Activated CD4-positive, alpha-beta T cell treated with anti-CD3 and anti-CD28 coated beads for 36 hours (primary cell): ENCODE measurements at places on chromosomes 13 and 19. TPM values are rescaled to one million over a fixed set of nuclear protein-coding genes. Genes with fewer than 3 reads are reported as not detected.

GRCh38 chr19:31340042-31341025 lies 8.9 kb downstream of the TSHZ3 start:
- H3K4me1 ChIP-seq, result peaks cover 29% of the 10 kb centered on the region
- DNase-seq, result peak; percentile 29
- peak overlapping the region; percentile 6 for H3K4me3 ChIP-seq
- peaks cover 6% of the 10 kb centered on the region for H3K27me3 ChIP-seq

DNA sequence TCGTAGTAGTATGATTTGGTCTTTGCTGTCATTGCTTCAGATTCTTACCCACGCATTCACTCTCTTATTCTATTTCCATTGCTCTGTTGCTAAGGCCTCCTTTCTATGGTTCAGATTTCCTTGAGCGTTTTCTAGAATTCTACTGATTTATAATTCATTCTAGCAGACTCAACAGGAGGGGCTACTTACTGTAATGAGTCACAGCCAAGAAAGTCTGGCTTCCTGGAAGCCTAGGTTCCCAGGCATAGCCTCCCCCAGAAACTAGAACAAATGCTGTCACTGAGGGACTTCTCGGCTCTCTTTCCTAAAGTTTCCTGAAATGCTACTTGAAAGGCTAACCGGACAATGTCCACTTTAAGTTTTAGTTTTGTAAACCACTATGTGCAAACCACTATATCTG lies 47.7 kb upstream of the SPATA13 start:
- peaks cover 15% of the 10 kb centered on the region for H3K27me3 ChIP-seq
- no peaks in the 10 kb centered on the region for H3K4me1 ChIP-seq
- H3K27ac ChIP-seq, result no peak overlapping the region
- DNase-seq, result no peak

DNA sequence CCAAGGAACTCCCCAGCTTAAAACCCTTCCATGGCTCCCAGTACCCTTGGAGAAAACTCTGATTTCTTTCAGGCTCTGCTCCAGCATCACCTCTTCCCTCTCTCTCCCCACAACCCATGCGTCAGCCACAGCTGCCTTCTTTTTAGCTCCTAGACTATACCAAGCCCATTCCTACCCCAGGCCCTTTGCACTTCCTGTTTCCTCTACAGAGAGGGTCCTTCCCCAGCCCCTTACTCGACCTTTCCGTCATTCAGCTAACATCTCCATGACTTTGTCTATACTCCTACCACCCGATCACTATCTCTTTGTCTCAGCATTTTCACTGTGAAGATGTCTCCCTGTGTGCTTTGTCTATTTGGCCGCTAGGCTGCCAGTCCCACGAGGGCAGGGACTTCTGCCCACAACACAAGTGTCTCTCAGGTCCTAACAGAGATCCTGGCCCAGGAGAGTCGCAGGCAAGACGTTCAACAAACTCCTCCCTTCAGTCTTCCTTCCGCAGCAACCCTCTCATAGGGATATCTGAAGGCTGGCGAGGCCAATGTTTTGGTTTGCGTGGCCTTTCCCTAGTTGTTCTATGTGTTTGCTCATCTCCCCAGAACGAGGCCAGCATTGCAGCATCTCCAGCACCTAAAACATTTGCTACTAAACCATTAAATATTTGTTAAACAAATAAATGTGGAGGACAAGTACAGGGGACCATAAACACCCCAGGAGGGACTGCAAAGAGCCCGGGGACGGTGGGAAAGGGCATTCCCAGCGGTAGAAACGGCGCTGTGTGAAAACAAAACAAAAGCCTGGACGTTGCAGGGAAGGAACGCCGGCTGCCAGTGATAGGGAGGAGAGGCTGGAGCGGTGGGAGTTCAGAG lies 816 bp downstream of the CCNP start:
- peak overlapping the region; percentile 10 for H3K4me3 ChIP-seq
- no peak for DNase-seq
- H3K27ac ChIP-seq, result no peak overlapping the region
- H3K36me3 ChIP-seq, result no peaks in the 10 kb centered on the region
- peaks cover 48% of the 10 kb centered on the region for H3K27me3 ChIP-seq
- peaks cover 36% of the 10 kb centered on the region for H3K4me1 ChIP-seq

- H3K27ac ChIP-seq, result peak overlapping the region; percentile 78
- H3K36me3 ChIP-seq, result peaks cover 38% of the 10 kb centered on the region
- H3K4me3 ChIP-seq, result no peak overlapping the region
- H3K4me1 ChIP-seq, result peaks cover 38% of the 10 kb centered on the region
- DNase-seq, result peak; percentile 29
Observed at GRCh38 chr19:40724855-40725254, 7.9 kb downstream of the ITPKC start.

DNA sequence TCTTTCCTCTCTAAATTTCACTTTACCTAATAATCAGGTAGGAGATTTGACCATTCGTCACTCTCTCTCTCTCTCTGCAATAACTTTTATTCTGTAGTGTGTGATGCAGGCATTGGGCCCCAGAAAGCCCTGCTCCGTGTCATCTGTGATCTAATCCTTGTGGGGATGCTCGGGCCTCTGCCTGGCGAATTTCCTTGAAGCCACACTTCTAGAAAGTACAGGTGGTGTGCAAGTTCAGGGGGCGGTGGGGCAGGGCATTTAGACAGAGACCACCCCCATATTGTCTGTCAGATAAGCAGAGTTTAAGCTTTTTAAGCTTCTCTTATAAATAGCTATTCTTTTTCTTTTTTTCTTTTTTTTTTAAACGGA lies 53.4 kb upstream of the GPR12 start:
- H3K27ac ChIP-seq, result no peak overlapping the region
- H3K36me3 ChIP-seq, result no peaks in the 10 kb centered on the region
- no peak for DNase-seq
- peaks cover 11% of the 10 kb centered on the region for H3K27me3 ChIP-seq

- no peak overlapping the region for H3K4me3 ChIP-seq
- no peaks in the 10 kb centered on the region for H3K27me3 ChIP-seq
- peaks cover 35% of the 10 kb centered on the region for H3K36me3 ChIP-seq
- DNase-seq, result no peak
- H3K27ac ChIP-seq, result no peak overlapping the region
Observed at GRCh38 chr19:2275588-2276428, 6.2 kb downstream of the PEAK3 start.

- no peak for DNase-seq
- no peak overlapping the region for H3K27ac ChIP-seq
- H3K27me3 ChIP-seq, result no peaks in the 10 kb centered on the region
- H3K36me3 ChIP-seq, result peaks cover 7% of the 10 kb centered on the region
- H3K4me1 ChIP-seq, result peaks cover 13% of the 10 kb centered on the region
- peak overlapping the region; percentile 89 for H3K4me3 ChIP-seq
Observed at GRCh38 chr19:16497042-16497441, 848 bp downstream of the C19orf44 start.

DNA sequence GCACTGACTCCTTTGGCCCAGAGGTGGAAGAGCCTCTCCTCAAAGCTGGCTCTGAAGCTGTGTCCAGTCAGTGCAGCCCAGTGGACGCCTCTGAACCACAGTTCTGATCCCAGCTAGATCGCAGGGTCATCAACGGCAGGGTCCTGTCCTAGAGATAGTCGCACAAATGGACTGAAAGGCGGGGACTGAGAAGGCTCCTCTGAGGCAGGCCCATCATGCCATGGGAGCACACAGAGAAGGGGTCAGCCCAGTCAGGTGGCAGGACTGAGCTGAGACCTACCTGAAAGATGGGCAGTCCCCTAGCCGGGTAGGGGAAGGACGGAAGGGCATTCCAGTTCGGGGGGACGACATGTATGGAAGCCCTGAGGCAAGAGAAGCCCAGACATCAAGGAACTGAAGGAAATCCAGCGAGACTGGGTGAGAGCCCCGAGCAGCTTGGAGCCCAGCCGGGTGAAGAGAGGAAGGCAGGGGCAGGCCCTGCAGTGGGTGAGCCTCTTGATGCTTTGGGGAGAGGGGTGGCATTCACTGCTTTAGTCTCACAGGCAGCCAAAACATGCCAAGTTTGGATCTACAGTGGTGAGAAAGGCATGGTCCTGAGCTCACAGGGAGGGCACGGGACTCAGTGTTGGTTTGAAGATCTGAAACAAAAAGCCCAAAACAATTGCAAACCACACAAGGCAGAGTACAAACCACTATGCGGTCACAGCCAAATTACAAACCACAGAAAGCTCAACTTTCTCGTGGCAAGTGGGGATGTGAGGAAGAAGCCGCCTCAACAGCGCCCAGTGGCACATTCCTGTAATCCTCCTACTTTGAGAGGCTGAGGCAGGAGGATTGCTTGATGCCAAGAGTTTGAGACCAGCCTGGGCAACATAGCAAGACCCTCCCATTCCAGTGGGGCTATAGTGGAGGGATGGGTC lies 10.0 kb downstream of the CALM3 start:
- H3K27me3 ChIP-seq, result no peaks in the 10 kb centered on the region
- peaks cover 72% of the 10 kb centered on the region for H3K4me1 ChIP-seq
- peak; percentile 45 for DNase-seq
- H3K27ac ChIP-seq, result peak overlapping the region; percentile 81
- peak overlapping the region; percentile 28 for H3K4me3 ChIP-seq

GRCh38 chr19:52637718-52638585 lies at the start of gene ZNF83:
ZNF83 (minus strand) TSS chr19:52638355.
- DNase-seq, result peak; percentile 99
- peak within 1 kb of the TSS; percentile 96 for H3K27ac ChIP-seq
- no peaks in the 10 kb centered on the region for H3K27me3 ChIP-seq
- peaks cover 13% of the 10 kb centered on the region for H3K4me1 ChIP-seq
- peaks cover 23% of the 10 kb centered on the region for H3K36me3 ChIP-seq
- peak within 1 kb of the TSS; percentile 92 for H3K4me3 ChIP-seq

DNA sequence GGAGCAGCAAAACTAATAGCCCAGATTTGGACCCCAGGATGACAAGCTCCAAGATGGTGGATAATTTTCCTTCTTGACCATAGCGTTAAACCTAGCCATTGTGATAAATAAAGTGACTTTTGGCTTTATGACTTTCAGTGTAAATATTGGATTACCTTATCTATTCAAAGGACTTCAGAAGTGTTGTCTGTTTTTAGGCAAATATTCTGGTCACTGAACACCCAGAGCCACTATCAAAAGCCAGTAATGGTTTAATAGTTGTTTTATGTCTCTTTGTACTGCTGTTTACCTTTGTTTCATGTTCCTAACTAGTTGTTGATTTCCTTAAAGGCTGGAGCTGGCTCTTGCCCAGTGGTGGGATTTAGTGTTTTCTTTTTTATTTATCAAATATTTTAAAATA lies 81.6 kb downstream of the FGF9 start:
- no peak for DNase-seq
- no peaks in the 10 kb centered on the region for H3K4me1 ChIP-seq
- no peak overlapping the region for H3K4me3 ChIP-seq
- H3K36me3 ChIP-seq, result peaks cover 2% of the 10 kb centered on the region

DNA sequence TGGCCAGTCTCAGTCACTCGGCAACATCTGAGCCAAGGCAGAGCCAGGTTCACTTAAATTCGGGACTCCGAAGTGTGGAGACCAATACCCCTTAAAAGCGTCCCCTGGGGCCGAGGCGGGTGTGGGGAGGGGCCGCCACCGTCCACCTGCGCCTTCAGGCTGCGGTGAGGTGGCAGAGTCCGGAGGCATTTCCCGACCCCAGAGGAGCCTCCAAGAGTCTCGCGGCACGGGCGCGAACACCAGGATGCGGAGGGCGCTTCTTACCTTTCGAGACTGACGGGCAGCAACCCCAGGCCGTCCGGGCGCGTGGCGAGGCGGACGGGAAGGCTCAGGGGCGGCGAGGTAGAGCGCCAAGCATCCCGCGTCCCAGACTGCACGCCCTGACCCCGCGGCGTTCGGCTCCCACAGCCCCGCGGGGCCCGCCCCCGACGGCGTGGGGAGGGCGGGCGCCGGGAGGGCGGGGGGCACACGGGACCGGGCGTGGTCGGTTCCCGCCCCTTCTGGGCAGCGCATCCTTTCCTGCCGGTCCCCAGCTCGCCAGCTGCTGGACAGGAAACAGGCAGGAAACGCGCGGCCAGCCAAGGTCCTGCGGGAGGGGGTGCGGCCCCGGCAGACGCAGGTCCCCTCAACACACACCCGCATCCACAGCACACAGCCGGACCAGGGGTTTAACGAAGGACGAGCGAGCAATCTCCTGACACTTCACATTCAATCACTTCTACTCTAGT lies at the start of gene THSD1:
THSD1 (minus strand) TSS at position 406 of the 728 bp plus-strand sequence. CDS start 3,572 bp downstream, outside the sequence.
- no peak within 1 kb of the TSS for H3K27ac ChIP-seq
- peaks cover 16% of the 10 kb centered on the region for H3K4me1 ChIP-seq
- H3K4me3 ChIP-seq, result peak within 1 kb of the TSS; percentile 44
- peaks cover 21% of the 10 kb centered on the region for H3K27me3 ChIP-seq
- peaks cover 4% of the 10 kb centered on the region for H3K36me3 ChIP-seq

DNA sequence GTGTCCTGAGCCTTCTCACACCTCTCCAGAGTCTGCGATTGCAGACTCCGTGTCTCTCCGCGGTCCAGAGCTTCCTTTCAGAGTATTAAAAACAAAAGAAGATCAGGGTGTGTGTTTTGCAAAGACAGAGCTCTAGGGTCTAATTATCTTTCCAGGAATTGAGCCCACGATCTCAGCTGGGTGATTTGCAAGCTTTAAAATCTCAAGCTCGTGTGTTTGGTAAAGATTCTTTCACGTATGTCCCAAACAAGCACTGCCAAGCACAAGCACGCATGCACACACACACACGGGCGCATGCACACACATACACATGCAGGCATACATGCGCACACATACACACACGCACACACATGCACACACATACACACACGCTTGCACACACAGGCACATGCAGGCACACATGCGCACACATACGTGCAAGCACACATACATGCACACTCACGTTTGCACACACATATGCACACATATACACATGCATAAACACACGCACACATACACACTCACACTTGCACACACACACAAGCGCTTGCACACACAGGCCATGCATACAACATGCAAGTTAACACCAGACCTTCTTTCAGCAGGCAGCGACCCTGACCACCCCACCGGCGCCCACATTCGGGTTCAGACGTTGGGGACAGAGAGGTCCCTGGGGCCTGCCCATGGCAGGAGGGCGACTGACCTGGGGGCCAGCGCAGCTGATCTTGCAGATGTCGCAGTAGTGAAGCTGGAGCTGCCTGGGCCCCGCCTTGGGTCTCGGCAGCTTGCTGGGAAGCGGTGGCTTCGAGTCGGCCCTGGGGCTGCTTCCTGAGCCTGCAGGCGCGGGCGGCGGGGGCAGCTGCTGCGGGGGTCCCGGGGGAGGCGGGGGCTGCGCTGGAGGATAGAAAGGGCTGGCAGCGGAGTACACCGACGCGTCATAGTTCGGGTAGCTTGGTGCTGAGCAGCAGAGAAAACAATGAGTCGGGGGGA lies 37.9 kb downstream of the ZFR2 start:
- H3K4me1 ChIP-seq, result no peaks in the 10 kb centered on the region
- no peak overlapping the region for H3K4me3 ChIP-seq
- DNase-seq, result no peak
- H3K27me3 ChIP-seq, result no peaks in the 10 kb centered on the region

DNA sequence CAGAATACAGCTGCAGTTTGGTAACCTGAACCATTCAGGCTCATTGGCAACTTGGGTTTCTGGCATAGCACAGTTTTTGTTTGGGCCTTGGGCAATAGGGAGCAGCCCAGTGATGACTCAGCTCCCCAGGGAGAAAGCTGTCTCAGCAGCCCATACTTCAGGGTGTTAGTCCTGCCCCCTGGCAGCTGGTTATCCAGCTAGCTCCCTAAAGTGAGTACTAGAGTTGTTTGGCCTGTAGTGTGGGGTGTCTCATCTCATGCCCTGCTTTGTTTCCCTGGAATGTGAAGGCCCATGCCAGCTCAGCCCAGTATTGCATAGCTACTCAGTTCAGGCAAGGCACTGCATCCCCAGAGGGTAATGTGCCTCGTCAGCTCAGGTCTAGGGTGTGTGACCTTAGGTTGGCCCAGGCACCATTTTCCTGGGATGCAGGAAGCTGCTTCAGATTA lies 18.2 kb upstream of the ZNF543 start:
- no peak overlapping the region for H3K27ac ChIP-seq
- peaks cover 8% of the 10 kb centered on the region for H3K4me1 ChIP-seq
- H3K36me3 ChIP-seq, result peaks cover 77% of the 10 kb centered on the region
- no peaks in the 10 kb centered on the region for H3K27me3 ChIP-seq
- DNase-seq, result no peak
- no peak overlapping the region for H3K4me3 ChIP-seq

NCLN gene
- 58.2 TPM for total RNA-seq

HIF3A gene
- total RNA-seq, result not detected

SLC6A16 gene
- total RNA-seq, result 0.42 TPM

FGF21 gene
- not detected for total RNA-seq

DAND5 gene
- 0.21 TPM for total RNA-seq

RNF113B gene
- not detected for total RNA-seq

CAPN12 gene
- 4.4 TPM for total RNA-seq
